GM23338 (cell line): ENCODE measurements at places on chromosomes 7 and 10. TPM values are rescaled to one million over a fixed set of nuclear protein-coding genes. Genes with fewer than 3 reads are reported as not detected.

OR6V1 gene
- not detected in 2 replicates for total RNA-seq

LIPK gene
- total RNA-seq: not detected in 2 replicates

SPOCK2 gene
- 2.6 and 3.6 TPM in 2 replicates for total RNA-seq

RBP3 gene
- not detected in 2 replicates for total RNA-seq

KNDC1 gene
- 8.2 and 16.0 TPM in 2 replicates for total RNA-seq

DEPP1 gene
- total RNA-seq: 0.12 and 1.3 TPM in 2 replicates

DKK1 gene
- total RNA-seq: not detected in 2 replicates

METTL27 gene
- 5.9 and 11.0 TPM in 2 replicates for total RNA-seq

DENND2A gene
- 5.6 and 10.0 TPM in 2 replicates for total RNA-seq

SYPL1 gene
- total RNA-seq: 52.7 and 78.1 TPM in 2 replicates

DGKB gene
- 2.6 and 11.5 TPM in 2 replicates for total RNA-seq

SPRN gene
- total RNA-seq: 0.31 TPM in 1 of 2 replicates, not detected in the other

OR13A1 gene
- total RNA-seq: 0.12 TPM in 1 of 2 replicates, not detected in the other

CRHR2 gene
- total RNA-seq: 0.14 and 0.23 TPM in 2 replicates

USP6NL gene
- total RNA-seq: 23.0 and 29.7 TPM in 2 replicates

PLXNA4 gene
- 0.54 and 0.80 TPM in 2 replicates for total RNA-seq

GOLGA7B gene
- 0.14 and 0.16 TPM in 2 replicates for total RNA-seq

PPP1R17 gene
- 0.27 and 0.52 TPM in 2 replicates for total RNA-seq

OPN4 gene
- not detected in 2 replicates for total RNA-seq

GIMAP8 gene
- not detected in 2 replicates for total RNA-seq

NKX2-3 gene
- not detected in 2 replicates for total RNA-seq

ARHGAP22 gene
- total RNA-seq: 10.7 and 11.3 TPM in 2 replicates

CELF2 gene
- total RNA-seq: 22.5 and 22.9 TPM in 2 replicates

PTPRN2 gene
- 3.7 and 4.0 TPM in 2 replicates for total RNA-seq

CCL26 gene
- 3.0 and 6.2 TPM in 2 replicates for total RNA-seq

CALY gene
- total RNA-seq: 0.31 and 1.0 TPM in 2 replicates

SYNPO2L gene
- total RNA-seq: 0.08 TPM in 1 of 2 replicates, not detected in the other

IDI1 gene
- total RNA-seq: 147 and 154 TPM in 2 replicates

CYP3A5 gene
- not detected in 2 replicates for total RNA-seq

AKR1B15 gene
- 0.08 TPM in 1 of 2 replicates, not detected in the other for total RNA-seq

INPP5F gene
- 80.3 and 86.0 TPM in 2 replicates for total RNA-seq
